ENCODE measurements at places on chromosomes 5 and 9. TPM values are rescaled to one million over a fixed set of nuclear protein-coding genes. Genes with fewer than 3 reads are reported as not detected.

- DNase-seq = no peak
- H3K4me1 ChIP-seq = no peaks in the 10 kb centered on the region
- no peaks in the 10 kb centered on the region for H3K27me3 ChIP-seq
- H3K4me3 ChIP-seq = no peak overlapping the region
- no peaks in the 10 kb centered on the region for H3K36me3 ChIP-seq
These were observed 163.5 kb downstream of the NR2F1-AS1 start for GRCh38 chr5:93417490-93417889.

Gene IL5
- total RNA-seq = not detected

- no peaks in the 10 kb centered on the region for H3K27me3 ChIP-seq
- H3K36me3 ChIP-seq = peaks cover 28% of the 10 kb centered on the region
These were observed 4.7 kb downstream of the NOL6 start for GRCh38 chr9:33468797-33469621.

- no peaks in the 10 kb centered on the region for H3K36me3 ChIP-seq
- DNase-seq = no peak
- no peaks in the 10 kb centered on the region for H3K4me1 ChIP-seq
- H3K27me3 ChIP-seq = no peaks in the 10 kb centered on the region
These were observed 380.3 kb upstream of the ACTBL2 start for GRCh38 chr5:57862942-57863341.

DNA sequence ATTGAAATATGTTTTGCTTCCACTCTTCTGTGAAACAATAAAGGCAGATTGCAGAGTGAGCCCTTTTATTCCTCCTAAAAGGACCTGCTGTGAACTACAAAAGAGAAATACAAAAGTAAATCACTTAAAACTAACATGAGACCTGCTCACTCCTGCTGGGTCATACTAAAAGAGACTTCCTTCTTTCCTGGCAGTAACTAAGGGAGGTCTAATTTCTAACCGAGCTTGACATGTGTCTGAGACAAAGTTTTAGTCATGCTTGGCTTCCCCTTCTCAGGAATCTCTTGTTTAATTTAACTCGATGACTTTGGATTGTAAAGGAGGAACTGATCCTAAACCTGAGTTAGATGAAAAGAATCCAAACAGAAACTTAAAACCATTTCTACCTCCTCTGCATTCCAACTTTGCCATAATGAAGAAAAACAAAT, 86.4 kb upstream of the CDH6 start:
- no peak overlapping the region for H3K27ac ChIP-seq
- DNase-seq = no peak
- H3K4me3 ChIP-seq = no peak overlapping the region
- H3K4me1 ChIP-seq = no peaks in the 10 kb centered on the region
- no peaks in the 10 kb centered on the region for H3K36me3 ChIP-seq

Gene C1QTNF3
- total RNA-seq = 6.2 TPM

Gene CYSRT1
- 0.14 TPM for total RNA-seq

DNA sequence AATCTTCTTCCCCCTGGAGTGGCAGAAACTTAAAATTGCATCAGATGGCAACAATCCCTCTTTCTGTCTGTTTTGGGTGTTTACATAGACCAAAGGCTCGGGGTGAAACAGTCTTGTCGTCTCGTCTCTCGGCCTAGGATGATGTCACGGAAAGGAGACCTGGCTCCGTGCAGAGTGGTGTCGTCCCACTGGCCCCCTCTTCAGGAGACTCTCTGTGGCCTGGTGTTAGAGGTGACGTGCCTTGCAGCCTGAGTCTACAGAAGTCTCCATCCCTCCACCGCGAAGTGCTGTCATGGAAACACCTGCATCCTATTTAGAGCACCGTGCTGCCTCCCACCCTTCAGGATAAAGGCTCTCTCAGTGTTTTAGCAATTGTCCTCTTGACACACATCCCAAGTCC, 409.7 kb downstream of the IRX1 start:
- DNase-seq = no peak
- H3K4me1 ChIP-seq = no peaks in the 10 kb centered on the region
- no peak overlapping the region for H3K4me3 ChIP-seq

DNA sequence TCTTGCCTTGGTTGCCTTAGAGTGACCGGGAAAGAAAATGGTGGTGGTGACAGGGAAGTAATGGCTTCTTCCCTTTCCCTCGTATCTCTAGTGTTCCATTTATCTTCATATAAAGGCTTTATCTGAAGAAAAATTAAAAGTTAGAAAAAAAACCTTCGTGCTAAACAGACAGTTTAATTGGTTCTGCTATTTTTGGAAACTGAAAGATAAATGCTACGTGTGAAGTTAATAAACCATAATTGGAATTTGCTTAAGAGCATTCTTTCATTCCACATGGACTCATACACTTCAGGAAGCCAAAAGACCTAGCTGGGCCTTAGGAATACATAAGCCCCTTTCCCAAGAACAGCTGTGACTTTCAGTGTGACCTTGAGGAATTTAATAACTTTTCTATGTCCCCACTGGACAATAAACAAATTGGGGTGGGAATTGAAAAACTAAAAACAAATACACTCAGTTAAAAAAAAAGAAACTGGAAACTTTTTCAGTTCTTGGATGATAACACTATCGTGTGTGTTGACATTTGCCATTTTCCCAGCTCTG, 818.8 kb upstream of the WWC1 start:
- H3K36me3 ChIP-seq = no peaks in the 10 kb centered on the region
- H3K27ac ChIP-seq = no peak overlapping the region
- no peaks in the 10 kb centered on the region for H3K27me3 ChIP-seq
- H3K4me3 ChIP-seq = no peak overlapping the region

- DNase-seq = no peak
- H3K27me3 ChIP-seq = peaks cover 3% of the 10 kb centered on the region
- no peaks in the 10 kb centered on the region for H3K36me3 ChIP-seq
- H3K4me1 ChIP-seq = peaks cover 10% of the 10 kb centered on the region
These were observed 1.4 kb downstream of the FLT4 start for GRCh38 chr5:180647941-180648500.

GRCh38 chr5:81762401-81762800, 11.5 kb upstream of the SSBP2 start:
- no peaks in the 10 kb centered on the region for H3K36me3 ChIP-seq
- no peak for DNase-seq
- H3K27ac ChIP-seq = no peak overlapping the region
- no peaks in the 10 kb centered on the region for H3K27me3 ChIP-seq

Gene CCDC192
- total RNA-seq = not detected

- no peaks in the 10 kb centered on the region for H3K27me3 ChIP-seq
- H3K27ac ChIP-seq = no peak overlapping the region
- DNase-seq = no peak
- H3K4me1 ChIP-seq = peaks cover 4% of the 10 kb centered on the region
- H3K4me3 ChIP-seq = no peak overlapping the region
These were observed 548.9 kb downstream of the BNC2 start for GRCh38 chr9:16321461-16322119.

Gene SPINK1
- total RNA-seq = 53.7 TPM

Gene SPOCK1
- total RNA-seq = not detected

GRCh38 chr9:71271602-71272001, 150.2 kb upstream of the TRPM3 start:
- no peaks in the 10 kb centered on the region for H3K27me3 ChIP-seq
- H3K4me3 ChIP-seq = no peak overlapping the region
- peaks cover 2% of the 10 kb centered on the region for H3K4me1 ChIP-seq
- H3K27ac ChIP-seq = no peak overlapping the region
- no peak for DNase-seq

Measured in liver (tissue), 10 donors.